HS-5 (cell line): ENCODE measurements at places on chromosomes 1 and 21.

DNA sequence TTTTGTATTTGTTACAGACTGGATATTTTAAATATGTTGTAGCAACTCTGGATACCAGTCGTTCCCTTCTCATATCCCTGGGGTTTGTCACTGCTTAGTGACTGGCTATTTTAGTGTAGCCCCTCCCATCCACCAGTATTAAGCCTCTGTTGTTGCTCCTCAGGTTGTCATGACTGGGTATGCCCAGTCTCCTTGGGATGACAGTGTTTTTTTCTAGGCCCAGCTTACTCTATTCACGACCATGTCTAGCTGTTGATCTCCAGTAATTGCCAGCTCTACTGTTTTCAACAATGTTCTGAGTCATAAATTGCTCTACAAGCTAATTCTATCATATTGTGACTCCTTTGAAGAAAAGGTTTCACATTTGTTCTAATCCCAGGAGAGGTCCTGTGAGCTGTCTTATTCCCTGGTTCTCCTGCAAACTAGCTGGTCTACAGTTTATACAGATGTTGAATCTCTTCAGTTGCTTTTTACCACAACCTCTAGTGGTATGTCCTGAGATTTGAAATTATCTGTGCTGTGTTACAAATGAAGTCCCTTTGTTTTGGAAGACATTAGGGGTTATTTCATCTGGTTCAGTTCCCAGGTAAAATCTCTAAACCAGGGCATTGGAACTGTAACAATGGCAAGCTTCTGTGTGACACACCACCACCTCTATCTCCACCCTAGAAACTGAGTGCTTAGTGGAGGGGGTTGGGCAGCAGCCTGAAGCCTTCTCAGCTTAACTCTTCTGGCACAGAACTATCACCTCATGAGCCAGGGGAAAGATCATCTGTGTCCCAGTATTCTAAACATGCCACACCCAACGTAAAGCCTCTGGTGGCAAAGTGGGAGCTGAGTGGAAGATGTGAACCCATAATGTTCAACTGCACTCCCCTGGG lies 124.6 kb downstream of the TRIM33 start:
- DNase-seq: no peak

DNA sequence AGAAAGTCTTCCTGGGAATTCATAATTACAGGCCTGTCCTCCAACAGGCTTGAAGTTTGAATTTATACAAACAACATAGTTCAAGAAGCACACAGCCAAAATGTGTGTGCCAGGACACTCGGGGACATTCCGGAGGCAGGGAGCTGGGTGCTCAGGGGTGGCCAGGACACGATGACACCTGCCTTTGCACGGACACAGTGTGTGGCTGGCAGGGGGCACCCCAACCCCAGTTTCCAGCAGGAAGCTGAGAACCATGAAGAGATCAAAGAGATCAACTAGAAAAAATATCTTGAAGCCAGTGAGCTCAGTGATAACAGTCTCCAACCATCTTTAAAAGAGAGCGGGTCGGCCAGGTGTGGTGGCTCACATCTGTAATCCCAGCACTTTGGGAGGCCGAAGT lies 32.5 kb upstream of the TRAPPC10 start:
- DNase-seq: no peak

GRCh38 chr21:42699196-42699595 lies 45.8 kb downstream of the PDE9A start:
- no peak for DNase-seq

- DNase-seq: peak; percentile 96
These were observed 38.8 kb upstream of the SRSF10 start for GRCh38 chr1:24018611-24019580.

DNA sequence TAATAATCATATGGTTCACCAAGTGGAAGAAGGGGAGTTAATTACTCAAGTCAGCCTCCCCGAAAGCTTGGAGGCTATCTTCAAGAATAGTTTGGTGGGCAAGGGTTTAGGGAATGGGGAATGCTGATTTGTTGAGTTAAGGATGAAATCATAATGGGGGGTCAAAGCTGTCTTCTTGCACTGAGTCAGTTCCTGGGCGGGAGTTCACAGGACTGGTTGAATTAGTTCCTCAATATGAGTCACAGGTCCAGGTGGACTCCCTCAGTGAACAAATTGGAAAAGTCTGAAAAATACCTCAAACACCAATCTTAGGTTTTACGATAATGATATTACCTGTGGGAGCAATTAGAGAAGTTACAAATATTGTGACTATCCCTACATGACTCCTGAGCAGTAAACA lies 115.2 kb upstream of the COA6 start:
- no peak for DNase-seq

- no peak for DNase-seq
These were observed 5.8 kb downstream of the PLCH2 start for GRCh38 chr1:2481885-2482284.
